ENCODE measurements at places on chromosomes 3 and 15.

DNA sequence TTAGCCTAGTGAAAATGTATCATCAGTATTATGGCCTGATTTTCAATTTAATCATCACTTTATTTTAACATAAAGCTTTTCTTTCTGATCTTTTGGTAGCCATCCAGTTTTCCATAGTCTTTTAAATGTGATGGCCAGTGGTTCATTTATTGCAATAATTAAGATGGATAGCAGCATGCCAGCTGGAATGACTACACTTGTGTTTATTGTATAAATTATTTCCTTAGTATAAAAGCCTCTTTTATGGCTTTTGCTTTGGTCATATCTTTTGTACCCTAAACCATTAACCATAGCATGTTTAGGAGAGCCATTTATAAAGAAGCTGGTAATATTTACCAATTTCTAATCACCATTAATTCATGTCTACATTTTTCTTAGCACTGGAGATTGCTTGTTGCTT, 31.7 kb downstream of the ALCAM start:
- peak; percentile 61 for DNase-seq

- DNase-seq, result no peak
Measured at GRCh38 chr3:25520926-25521559, 93.0 kb downstream of the RARB start.

- DNase-seq, result no peak
Measured at GRCh38 chr3:98906230-98906629, 4.7 kb upstream of the DCBLD2 start.

- DNase-seq, result peak; percentile 9
Measured at GRCh38 chr3:153443961-153444360, 281.9 kb downstream of the RAP2B start.

GRCh38 chr3:66037986-66038369, 740 bp downstream of the MAGI1 start:
- no peak for DNase-seq
